ENCODE measurements at places on chromosomes 2 and 18.
A peak's percentile ranks its signal among the peaks of the same experiment; 100 is the strongest.

DNA sequence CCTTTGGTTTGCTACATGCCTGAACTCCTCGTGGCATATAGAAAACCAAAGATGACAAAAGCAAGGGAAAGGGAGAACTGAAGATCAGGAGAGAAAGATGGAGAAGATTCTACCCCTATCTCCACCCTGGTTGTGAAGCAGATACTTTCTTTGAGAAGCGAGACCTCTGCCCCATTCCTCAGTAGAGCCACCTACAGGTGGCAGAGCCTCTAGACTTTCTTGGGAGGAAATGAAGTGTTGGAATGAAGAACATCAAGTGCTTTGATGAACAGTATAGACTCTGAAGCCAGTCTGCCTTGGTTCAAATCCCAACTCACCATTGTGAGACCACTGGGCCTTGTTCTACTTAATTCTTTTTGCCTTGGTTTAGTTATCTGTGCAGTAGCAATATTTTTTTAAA lies 348.8 kb upstream of the ETAA1 start:
- DNase-seq = no peak

- DNase-seq = no peak
Measured at GRCh38 chr18:37348729-37349128, 216.9 kb downstream of the CELF4 start.

- no peak for DNase-seq
Measured at GRCh38 chr2:47152803-47153202, 2.3 kb downstream of the STPG4 start.

- DNase-seq = no peak
Measured at GRCh38 chr2:217740756-217741155, 262.0 kb downstream of the TNS1 start.

- DNase-seq = no peak
Measured at GRCh38 chr2:64773461-64774118, 119.9 kb upstream of the SERTAD2 start.

GRCh38 chr18:45376193-45376592 lies 239.1 kb upstream of the SLC14A2 start:
- no peak for DNase-seq

DNA sequence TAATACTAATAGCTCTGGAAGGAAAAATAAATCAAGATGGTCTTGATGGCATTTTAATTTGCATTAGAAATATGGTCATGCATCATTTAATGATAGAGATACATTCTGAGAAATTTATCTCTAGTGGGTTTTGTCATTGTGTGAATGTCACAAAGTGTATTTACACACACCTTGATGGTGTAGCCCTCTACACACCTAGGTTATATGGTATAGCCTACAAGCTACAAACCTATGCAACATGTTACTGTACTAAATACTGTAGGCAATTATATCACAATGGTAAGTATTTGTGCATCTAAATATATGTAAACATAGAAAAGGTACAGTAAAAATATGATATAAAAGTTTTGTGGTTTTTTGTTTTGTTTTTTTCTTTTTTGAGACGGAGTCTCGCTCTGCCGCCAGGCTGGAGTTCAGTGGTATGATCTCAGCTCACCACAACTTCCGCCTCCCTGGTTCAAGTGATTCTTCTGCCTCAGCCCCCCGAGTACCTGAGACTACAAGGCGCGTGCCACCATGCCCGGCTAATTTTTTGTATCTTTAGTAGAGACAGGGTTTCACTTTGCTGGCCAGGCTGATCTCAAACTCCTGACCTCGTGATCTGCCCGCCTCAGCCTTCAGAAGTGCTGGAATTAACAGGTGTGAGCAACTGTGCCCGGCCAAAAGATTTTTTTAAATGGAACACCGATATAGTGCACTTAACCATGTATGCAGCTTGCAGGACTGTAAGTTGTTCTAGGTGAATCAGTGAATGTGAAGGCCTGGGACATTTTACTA lies 83.7 kb upstream of the UBXN4 start:
- peak; percentile 58 for DNase-seq

GRCh38 chr2:134073023-134073422 lies 180.8 kb upstream of the MGAT5 start:
- no peak for DNase-seq

DNA sequence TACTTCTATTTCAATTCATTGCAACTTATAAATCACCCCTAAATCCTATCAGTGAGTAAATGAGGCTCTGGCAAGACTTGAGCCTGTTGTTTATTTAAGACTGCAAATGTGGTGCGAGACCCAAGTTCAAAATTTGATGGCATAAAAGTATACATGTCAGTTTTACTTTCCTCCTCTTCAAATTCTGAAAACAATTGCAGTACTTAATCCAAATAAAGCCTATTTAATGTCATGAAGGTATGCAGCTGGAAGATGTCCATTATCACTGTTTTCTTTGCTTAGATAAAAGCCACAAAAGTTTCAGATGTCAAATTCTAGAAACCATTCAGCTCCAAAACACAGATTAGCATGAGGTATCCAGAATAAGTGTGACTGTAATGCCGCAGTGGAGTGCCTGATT lies 3.3 kb downstream of the APCDD1 start:
- no peak for DNase-seq

DNA sequence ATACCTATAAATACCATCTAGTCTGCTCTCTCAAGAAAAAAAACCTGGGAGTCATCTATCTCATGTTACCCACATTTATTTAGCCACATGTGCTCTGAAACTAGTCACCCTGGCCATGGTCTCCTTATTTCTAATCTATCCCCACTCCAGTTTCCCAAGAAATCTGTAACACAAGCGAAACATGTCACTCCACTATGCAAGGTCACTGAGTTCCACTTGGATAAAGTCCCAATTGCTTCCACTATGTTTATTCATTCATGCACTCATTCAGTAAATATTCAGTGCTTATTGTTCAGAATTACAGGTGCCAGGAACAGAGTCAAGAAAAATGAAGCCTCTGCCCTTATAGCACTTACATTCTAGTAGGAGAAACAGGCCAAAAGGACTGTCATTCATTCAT lies 369.4 kb upstream of the CYRIA start:
- no peak for DNase-seq

DNA sequence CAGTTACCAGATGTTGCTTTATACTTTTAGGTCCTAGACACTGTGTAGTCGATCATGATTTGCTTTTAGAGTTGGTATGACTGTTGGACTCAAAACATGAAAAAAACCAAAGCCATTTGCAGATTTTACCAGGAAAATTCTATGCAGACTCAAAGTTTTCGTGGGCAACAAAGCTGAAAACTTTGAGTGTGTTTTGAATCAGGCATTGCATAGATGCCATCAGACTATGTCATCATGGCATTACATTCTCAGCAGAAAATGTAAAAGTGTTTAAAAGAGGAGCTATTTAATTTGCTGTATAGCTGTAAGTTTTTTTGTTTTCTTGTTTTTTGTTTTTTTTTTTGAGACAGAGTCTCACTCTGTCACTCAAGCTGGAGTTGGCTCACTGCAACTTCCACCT lies 43.5 kb upstream of the ELAC1 start:
- no peak for DNase-seq

GRCh38 chr18:33700513-33700976 lies 122.5 kb downstream of the ASXL3 start:
- DNase-seq = no peak

DNA sequence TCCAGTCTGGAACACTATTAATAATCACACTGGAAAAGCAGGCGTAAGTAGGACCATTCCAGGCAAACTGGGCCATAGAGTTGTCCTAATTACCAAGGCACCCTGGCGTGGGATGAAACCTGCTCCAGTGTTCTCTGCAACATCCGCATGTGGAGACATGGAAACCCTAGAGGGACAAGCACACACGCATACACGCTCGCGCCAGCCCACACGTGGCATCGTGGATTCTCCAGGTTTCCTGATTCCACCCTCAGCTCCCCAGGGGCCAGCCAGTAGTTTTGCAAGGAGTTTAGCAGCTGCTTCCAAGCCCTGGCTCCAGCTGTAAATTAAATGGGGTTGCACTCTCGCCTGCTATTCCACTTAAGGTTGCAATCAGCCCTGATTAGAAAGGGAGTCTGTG lies 127.7 kb downstream of the DYSF start:
- no peak for DNase-seq

DNA sequence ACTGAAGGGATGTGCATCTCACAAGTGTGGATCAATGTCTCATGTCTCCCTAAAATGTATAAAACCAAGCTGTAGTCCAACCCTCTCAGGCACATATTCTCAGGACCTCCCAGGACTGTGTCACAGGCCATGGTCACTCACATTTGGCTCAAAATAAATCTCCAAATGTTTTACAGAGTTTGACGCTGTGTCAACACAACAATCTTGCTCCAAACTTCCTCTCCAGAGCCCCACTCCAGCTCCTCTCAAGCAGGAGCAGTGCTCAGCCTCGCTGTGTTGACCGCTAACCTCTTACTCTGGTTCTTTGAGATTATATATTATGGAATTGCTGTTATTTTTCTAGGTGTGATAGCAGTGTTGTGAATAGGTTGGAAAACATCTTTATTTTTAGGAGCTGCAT lies 56.2 kb downstream of the CYP27C1 start:
- no peak for DNase-seq

GRCh38 chr18:47254341-47254939 lies 3.0 kb upstream of the SKOR2 start:
- no peak for DNase-seq

GRCh38 chr2:213246497-213247281 lies 37.6 kb upstream of the SPAG16 start:
- peak; percentile 23 for DNase-seq

DNA sequence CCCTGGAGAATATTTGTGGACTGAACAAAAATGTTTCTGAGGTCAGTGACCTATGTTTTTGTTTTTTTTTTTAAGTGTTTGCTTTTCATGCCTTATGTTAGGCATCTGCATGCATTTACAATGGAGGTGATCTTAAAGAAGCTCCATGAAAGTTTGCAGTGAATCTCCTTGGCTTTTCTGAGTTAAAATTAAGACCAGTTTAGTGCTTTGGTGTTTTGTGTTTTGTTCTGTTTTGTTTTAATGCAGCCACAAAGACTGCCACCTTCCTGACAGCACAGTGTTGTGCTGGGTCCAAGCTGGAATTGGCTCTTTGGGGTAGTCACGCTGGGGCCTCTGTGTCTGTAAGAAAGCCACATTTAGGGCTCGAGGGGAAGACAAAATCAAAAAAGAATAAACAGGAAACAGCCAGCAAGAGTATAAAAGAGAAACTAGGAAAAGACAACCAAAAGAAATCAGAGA lies 396.2 kb downstream of the ARHGAP15 start:
- DNase-seq = no peak

- DNase-seq = no peak
Measured at GRCh38 chr2:38095996-38096861, 20.3 kb upstream of the CYP1B1 start.

DNA sequence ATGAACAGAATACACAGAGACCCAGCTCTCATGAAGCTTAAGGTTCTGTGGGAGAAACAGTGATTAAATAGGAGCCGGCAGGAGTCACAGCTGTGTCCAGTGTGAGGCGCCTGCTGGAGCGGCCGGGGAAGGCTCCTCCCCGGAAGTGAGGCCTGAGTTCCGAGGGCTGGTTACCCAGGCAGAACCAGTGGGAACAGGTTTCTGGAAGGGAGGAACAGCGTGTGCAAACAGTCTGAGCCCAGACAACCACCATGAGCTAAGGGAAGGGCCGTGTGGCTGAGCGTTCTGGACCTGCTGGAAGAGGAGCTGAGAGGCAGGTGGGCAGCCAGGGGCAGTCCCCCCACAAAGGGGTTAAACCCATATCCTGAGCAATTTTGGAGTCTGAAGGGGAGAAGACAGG lies 26.0 kb upstream of the NPAS2 start:
- DNase-seq = no peak

DNA sequence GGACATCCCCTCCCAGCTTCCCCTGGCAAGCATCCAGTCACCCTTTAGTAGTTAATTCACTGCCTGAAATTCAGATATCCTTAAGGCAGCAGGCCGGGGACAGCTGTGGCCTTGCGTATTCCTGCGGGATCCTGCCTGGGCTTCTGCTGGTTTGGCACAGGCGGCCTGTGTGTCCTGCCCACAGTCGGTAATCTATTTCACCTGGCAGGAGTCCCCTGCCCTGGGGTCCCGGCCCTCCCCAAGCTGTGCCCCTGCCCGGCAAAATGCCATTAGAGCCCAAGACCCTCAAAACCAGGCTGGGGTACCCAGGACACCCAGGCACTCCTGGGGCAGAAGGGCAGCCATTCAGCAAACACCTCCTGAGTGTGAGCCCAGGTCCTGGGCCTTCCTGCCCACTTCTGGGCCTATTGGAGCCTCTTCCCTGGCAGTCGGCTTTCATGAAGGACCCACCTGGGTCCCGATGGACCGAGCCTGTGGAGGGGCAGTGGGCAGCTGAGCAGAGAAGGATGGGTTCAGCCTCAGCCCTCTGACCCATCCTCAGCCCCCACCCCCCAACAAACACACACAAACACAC lies 11.6 kb downstream of the CROCC2 start:
- peak; percentile 6 for DNase-seq

DNA sequence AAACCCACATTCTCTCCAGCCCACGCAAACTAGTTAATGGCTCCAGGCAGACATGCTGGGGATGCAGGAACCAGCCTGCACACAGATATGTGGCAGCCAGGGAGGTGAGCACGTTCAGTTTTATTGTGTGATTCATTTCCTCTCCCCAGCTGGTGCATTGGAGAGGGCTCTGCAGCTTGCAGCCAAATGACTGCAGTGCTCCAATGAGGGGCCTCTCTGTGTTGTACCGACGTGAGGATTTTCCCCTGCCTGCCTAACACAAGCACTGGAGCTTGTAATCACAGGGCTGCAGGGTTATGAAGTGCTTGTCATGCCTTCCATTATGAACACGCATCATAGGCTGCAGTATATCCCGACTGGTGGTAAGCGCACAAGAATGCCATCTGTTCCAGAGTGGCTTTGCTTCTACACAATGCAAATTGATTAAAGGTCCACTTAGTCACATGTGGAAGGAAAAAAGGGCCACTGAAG lies 92.3 kb upstream of the THUMPD2 start:
- DNase-seq = no peak

- no peak for DNase-seq
Measured at GRCh38 chr2:224104668-224105386, 65.7 kb upstream of the SERPINE2 start.

DNA sequence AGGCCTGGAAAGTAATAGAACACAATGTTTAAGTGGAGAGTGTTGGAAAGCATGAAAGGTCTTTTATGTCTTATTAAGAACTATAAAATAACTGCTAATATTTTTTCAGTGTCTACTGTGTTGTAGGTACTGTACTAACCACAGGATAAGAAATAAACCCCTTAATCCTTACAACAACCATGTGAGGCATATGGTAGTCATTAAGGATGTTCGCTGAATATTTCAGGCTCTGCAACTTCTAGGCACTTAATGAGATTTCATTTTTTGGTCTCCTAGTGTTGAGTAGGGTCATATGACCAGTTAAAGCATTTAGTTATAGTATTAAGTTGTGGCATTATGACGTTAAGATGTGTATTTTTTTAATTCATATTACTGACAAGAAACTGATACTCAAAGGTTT lies 346.6 kb upstream of the KCNH7 start:
- DNase-seq = no peak

DNA sequence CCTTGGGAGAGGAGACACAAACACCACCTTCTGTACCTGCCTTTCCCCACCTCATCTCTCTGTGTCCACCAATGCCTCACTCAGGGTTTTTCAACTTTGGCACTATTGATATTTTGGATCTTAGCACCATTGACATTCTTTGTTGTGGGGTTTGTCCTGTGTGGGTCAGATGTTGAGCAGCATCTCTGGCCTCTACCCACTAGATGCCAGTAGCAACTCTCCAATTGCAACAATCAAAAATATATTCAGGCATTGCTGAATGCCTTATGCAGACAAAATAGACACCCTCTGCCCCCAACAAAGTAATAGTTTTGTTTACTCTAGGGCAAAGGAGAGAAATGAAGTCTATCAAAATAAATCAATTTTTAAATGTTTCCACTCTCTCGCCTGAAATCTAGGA lies 1384.3 kb upstream of the NXPH2 start:
- no peak for DNase-seq

- no peak for DNase-seq
Measured at GRCh38 chr2:30428348-30428662, 18.7 kb upstream of the LCLAT1 start.

Measured in CD4-positive, alpha-beta T cell treated with Interleukin-15 for 1 hour (primary cell).